ENCODE measurements at places on chromosomes 2 and 18.

GRCh38 chr2:142220901-142221300, 90.1 kb upstream of the LRP1B start:
- peak; percentile 9 for DNase-seq

DNA sequence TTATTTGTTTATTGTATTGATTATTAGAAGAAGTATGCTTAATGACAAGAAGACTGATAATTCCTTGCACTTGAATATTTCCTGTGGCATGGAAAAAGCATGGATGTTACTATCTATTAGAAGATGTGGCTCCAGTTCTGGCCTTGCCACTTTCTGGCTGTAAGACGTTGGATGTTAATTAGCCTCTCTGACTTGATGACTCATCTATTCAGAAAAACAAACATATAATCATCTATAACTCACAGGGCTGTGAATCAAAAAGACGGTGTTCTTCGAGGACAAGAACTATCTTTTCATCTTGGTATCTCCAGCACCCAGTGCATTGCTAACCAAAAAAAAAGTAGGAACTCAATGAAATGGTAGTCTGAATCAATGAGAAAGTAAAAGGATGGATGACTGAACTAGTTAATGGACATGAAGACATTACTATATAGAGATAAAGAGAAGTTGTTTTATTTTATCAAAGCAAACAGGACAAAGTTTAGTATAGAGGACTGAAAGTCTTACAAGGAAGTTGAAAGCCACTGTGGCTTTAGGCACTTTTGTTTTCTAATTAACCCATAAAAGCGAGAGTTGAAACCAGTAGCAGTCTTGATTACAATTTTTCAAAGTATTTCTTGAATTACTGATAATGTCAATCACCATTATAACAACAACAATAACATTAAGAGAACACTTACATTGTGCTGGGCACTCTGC, 145.3 kb downstream of the RND3 start:
- no peak for DNase-seq

GRCh38 chr2:206368933-206369569, 74.3 kb upstream of the ADAM23 start:
- DNase-seq, result peak; percentile 92

DNA sequence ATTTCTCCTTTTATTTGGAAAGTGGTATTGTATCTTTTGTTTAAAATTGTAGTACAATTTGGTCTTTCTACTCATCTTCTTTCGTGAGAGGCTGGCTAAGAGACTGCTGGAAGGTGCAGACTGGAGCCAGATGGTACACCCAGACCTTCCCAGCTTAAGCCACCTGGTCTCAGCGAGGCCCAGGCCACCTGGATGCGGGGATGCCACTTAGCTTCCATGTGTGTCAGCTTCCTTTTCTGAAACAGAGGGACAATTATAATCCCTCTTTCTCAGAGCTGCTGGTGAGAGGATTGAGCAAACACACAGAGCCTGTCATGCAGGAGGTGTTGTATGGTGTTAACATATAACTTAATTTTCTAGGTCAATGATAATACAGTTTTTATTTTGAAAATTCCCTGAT, 17.4 kb downstream of the FARP2 start:
- peak; percentile 95 for DNase-seq

DNA sequence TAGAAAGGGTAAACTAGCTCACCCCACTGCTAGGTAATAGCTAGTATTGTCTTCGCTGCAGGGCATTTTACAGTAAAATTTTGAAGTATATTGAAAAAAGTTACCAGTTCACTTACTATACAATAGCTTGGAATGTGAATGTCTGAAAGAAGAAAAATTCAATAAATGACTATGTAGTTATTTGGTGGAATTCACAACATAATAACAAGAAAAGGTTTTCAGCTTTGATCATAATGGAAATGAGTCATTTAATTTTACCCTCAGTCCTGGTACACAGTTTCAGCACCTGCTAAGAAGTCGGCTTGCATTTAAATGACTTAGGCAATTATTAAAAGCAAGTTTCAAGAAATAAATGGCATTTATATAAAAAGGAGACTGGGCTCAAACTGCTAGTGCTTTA, 90.4 kb downstream of the NUP35 start:
- no peak for DNase-seq

GRCh38 chr2:127422559-127423477, 4.6 kb downstream of the PROC start:
- DNase-seq, result peak; percentile 70

GRCh38 chr2:7539760-7540159, 622.5 kb downstream of the RNF144A start:
- no peak for DNase-seq

DNA sequence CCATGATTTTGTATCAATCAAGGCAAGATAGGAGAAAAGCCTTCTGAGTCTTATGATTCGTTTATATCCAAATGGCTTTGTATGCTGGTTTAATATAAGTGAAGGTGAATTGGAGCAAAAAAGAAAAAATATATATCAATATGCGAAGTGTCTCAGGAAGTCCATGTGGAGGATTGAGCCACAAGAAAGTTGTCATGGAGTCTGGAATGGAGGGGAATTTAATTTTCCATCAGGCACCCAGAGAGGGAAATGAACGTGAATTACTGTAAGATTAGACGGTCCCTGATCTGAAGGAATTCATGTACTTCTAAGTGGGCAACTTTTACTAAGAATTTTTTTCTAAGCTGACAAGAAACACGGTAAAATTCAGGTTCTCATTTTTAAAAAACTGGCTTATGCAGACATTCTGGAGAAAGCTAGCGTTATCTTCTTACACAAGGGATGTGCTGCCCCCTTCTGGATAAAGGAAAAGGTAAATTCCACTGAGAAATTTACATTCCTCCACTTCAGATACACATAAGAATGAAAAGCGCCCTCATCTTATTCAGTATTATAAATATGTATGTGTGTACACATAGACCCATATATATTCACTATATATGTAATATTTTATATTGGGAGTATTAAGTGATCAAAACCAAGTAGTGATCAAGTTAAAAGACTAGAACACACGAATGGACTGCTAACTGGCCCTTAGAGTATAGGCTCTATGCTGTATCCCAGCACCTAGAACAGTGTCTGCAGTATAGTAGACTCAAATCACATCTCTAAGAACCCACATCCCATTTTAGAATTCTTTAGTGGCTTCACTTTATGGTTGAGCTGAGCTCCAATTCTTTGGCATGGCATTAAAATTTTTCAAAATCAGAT, 289.0 kb upstream of the TFPI start:
- peak; percentile 78 for DNase-seq

GRCh38 chr2:241048949-241049343, 50.5 kb downstream of the SNED1 start:
- no peak for DNase-seq

- no peak for DNase-seq
Measured at GRCh38 chr2:68512326-68512725, 44.9 kb downstream of the APLF start.

GRCh38 chr2:232551250-232551638, 755 bp downstream of the EIF4E2 start:
- no peak for DNase-seq

- DNase-seq, result no peak
Measured at GRCh38 chr18:39661856-39662366, 2096.3 kb upstream of the CELF4 start.

DNA sequence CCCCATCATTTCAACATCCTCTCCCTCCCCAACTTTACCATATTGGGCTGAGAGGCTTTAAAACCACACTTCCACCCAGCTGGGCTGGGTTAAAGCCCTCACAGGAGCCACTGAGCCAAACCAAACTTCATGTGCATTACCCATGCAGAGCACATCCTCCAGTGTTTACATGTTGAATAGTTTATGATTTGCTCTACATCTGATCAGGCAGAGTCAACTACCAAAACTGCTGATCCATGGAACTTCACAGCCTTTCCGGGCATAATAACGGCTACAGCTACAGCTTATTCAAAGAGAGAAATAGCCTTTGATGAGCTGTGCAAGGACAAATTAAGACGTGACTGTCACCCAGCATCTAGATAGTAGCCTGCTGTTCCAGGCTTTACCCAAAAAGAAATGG, 39.0 kb downstream of the MAIP1 start:
- no peak for DNase-seq

DNA sequence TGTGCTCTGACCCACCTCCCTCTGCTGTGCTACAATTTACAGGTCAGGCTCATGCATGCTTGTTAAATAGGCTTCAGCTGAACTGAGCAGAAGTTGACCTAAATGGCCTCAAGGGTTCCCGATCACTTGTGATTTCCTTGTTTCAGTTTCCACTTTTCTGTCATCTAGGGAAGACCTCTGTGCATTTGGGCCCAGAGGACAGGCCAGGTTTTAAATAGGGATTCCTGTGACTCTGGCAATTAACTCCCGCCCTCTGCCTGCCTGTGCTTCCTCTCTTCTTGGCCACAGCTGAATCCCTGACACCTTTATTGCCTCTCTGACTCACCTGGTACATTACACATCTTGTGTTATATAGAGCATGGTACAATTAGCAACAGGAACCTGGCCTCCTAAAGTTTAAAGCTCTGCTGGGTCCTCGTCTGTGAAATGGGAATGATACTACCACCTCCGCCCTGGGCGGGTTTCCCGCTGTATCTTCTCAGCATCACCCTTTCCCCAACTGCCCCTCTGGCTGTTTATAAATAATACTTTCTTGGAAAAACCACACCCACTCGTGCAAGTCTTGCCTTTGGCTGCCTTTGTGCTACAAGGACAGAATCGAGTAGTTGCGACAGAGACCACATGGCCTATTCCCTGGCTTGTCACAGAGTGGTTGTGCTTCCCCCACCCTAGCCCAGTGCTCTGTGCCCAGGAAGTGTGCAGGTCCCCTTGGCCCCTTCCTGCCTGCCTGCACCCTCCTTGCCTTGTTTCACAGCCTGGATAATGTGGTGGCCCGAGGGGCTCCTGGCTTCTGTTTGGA, 7.9 kb downstream of the CABLES1 start:
- no peak for DNase-seq

GRCh38 chr2:143764261-143764660, 635.0 kb downstream of the ARHGAP15 start:
- DNase-seq, result peak; percentile 22

DNA sequence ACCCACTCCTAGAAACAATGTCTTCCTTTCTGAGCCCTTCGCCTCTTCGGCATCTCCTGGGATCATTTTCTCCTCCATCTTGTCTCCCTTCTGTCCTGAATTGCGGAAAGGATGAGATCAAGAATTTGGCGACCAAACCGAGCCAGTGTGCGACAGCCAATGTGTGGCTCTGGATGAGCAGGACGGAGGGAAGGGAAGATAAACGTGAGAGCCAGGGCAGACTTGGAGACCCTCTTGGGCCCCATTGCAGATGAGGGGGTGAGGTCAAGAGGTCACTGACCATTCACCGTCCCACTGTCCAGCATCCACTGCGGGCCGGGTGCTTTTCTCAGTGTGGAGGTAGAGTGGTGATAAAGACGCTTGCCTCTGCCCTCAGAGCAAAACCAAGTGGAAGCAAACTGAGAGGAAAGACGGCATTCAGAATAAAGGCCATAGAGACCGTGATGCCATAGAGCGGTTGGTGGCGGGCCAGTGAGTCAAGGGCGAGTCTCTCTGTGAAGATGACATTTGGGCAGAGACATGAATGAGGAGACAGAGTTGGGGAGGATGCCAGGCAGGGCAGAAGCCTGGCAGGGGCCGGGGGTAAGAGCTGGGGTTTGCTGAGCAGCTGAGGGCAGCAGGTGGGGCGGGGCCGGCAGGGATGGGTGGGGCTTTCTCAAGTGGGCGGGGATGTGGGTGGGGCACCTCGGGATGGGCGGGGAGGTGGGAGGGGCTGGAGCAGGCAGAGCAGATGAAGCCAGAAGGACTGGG, 55.6 kb downstream of the ACAA2 start:
- DNase-seq, result peak; percentile 40

DNA sequence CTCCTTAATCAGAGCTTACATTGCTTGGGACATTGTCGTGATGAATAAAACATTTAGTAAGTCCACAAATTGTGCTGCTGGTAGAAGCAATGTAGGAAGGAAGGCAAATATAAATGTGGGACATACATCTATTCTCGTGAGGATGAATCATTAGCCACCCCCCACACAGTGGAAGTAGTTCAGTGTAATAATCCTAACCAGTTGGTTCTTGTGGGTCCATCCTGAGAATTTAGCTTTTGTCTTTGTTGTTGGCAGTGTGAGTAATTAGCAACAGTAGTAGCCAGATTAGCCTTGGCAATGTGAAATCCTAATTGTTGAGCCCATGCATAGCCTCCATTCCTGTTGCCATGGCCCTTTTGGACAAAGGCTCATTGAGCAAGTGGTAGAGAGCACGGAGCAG, 532.1 kb downstream of the FBXO15 start:
- DNase-seq, result no peak

DNA sequence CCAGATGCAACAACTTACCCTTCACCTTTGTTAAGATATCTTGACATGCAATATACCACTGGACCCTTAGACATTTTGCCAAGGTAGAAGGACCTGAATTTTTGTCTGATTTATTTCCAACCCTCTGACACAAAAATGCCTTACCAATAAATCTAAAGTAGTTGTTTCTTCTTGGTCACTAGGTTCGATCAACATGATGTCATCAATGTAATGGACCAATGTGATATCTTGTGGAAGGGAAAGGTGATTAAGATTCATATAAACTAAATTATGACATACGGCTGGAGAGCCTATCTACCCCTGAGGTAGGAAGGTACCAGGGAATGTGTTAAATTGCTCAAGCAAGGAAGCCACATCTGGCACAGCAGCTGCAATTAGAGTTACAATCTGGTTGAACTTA, 67.7 kb upstream of the SERPINE2 start:
- DNase-seq, result no peak

DNA sequence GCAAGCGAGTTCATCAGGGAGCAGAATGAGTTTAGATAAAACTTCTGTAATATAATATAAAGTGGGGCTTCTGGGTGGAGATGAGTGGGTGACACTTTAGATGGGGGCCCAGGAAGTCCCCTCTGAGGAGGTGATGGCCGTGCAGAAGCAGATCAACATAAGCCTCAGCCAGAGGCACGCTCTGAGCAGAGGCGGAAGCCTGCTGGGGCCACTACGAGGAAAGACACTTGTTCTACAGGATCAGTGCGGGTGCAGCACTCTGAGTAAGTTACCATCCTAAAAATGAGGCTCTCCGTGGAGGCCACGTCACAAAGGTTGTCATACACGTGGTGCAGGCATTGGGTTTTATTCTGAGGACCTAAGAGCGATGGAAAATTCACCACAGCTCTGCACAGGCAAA, 22.3 kb downstream of the TMEM18 start:
- no peak for DNase-seq

GRCh38 chr18:77079954-77080682, 52.5 kb downstream of the MBP start:
- DNase-seq, result no peak

DNA sequence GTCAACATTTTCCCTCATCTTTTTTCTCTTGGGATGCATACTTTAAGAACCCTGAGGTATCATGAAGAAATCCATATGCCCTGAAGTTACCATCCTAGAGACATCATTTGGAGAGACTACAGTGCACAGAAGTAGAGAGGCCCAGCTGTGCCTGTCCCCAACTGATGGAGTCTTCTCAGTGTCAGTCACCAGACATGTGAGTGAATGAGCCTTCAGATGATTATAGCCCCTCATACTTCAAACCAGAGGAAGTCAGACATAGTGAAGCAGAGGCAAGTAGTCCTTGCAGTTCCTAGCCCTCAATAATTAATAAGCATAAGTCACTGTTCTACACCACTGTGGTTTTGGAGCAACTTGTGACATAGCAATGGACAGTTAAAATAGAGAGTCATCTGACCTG, 194.4 kb upstream of the ITGA4 start:
- no peak for DNase-seq

- DNase-seq, result no peak
Measured at GRCh38 chr2:3341336-3341735, 36.3 kb downstream of the EIPR1 start.

GRCh38 chr2:181123798-181124231, 143.4 kb downstream of the UBE2E3 start:
- DNase-seq, result no peak

GRCh38 chr2:158024288-158024898, 77.3 kb upstream of the UPP2 start:
- DNase-seq, result peak; percentile 90

GRCh38 chr18:67081482-67082211, 434.9 kb downstream of the DSEL start:
- no peak for DNase-seq

Measured in NCI-H82 (cell line).